ENCODE measurements at places on chromosomes 7 and 10.
A peak's percentile ranks its signal among the peaks of the same experiment; 100 is the strongest.

GRCh38 chr7:79090543-79090942, 362.9 kb downstream of the MAGI2 start:
- DNase-seq: no peak

GRCh38 chr10:99430116-99430450, 341 bp downstream of the GOT1 start:
- DNase-seq: no peak

GRCh38 chr10:75688506-75689300, 257.3 kb downstream of the LRMDA start:
- no peak for DNase-seq

DNA sequence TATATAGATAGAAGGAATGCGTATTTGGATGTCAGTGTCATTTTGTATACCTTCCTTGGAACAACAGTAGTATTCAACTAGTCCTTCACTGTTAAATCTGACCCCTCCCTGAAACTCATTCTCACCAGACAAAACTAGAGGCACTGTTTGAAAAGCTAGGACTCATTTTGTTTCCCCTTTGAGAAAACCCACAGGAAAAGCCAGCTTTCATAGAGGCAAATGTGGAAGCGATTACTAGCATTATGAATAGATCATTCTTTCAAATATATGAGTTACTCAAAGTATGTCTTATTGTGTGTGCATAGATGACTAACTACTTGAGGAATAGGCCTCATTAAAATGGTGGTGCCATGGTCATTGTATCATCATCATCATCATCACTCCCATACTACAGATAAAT, 1.9 kb upstream of the ASB15 start:
- DNase-seq: no peak

DNA sequence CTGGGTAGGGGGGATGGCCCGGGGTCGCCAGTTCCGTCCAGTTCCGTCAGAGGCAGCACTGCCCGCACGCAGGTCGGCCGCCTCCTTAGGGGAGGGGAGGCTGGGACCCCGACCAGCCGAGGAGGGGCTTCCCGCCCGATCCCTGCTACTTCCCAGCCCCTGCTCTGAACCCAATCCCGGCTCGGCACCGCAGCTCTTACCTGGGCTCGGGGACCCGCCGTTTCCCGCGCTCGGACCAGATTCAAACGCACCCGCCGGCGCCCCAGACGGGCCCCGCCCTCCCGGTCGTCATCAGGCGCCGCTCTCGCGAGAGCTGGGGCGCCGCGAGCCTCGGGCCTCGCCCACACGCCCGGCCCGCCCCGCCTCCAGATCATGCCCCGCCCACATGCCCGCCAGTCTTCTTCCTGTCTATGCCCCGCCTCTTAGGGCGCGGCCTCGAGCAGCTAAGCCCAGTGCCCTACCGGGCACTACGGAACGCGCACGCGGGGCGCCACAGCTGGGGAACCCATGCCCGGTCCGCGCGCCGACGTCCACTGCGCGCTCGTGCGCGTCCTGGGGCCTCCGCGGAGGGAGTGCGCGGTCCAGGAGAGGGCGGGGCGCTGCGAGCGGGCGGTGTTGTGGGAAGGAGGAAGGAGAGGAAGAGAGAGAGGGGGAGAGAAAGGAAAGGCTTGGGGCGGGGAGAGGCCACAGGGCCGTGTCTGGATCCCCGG, at the start of gene NCAPG2:
TSS of gene NCAPG2 (minus strand) at position 281 of the 710 bp plus-strand sequence. CDS start 2,905 bp downstream, outside the sequence.
- peak; percentile 95 for DNase-seq

DNA sequence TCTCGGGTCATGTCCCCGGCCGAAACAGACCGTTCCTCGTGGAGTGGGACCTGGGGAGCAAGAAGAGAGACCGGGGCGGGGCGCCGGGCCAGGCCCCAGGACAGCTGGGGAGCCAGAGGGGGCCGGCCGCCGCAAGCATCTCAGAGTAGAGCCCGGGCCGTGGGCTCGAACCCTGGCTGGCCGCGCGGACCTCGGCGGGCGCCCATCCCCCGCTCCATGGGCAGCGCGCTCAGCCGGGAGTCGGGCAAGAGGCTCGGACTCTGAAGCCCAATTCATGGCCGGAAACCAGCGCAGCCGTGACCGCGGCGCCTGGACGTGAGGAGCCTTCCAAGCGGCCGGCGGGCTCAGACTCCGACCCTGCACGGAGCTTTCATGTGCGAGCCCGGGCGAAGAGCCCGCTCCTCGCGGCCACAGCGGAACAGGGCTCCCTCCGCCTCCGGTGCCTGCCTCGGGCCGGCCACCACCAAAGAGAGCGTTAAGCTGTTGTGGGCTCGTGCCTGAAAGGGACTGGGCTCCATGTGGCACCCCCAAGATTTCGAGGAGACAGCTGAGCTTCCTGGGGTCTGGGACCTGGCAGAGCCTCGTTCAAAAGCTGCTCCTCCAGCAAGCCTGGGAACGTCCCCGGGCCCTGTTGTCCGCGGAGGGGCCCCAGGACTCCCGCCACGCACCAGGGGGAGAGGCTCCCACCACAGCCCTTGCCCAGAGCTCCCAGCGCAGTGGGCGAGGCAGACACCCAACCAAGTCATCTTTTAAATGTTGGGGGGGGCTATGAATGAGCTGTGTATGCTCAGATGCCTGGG, 757 bp upstream of the GRID1 start:
- no peak for DNase-seq

Measured in stimulated activated CD4-positive, alpha-beta T cell treated with anti-CD3 and anti-CD28 coated beads, Interleukin-4, amount 100 ng/mL, for 4 hours (primary cell).